ENCODE measurements at places on chromosomes 11 and 22. TPM values are rescaled to one million over a fixed set of nuclear protein-coding genes. Genes with fewer than 3 reads are reported as not detected.

Gene MTNR1B
- not detected for polyA plus RNA-seq

Gene ELMOD1
- polyA plus RNA-seq: 2.6 TPM

Gene OR56A3
- polyA plus RNA-seq: not detected

Gene BATF2
- polyA plus RNA-seq: 8.8 TPM

Gene CCDC73
- 0.47 TPM for polyA plus RNA-seq

Gene SYT12
- 0.13 TPM for polyA plus RNA-seq

Gene ANO1
- polyA plus RNA-seq: 2.0 TPM

Gene IFITM10
- 2.3 TPM for polyA plus RNA-seq

Gene PANX2
- polyA plus RNA-seq: 4.3 TPM

Gene PAAF1
- polyA plus RNA-seq: 31.4 TPM

Gene HNRNPUL2
- 37.1 TPM for polyA plus RNA-seq

Gene MUC5AC
- not detected for polyA plus RNA-seq

Gene TTC38
- 100 TPM for polyA plus RNA-seq

Gene BRSK2
- polyA plus RNA-seq: 0.43 TPM

Gene MAP6
- polyA plus RNA-seq: 21.3 TPM

Gene ANO9
- 11.3 TPM for polyA plus RNA-seq

Gene OR5AN1
- not detected for polyA plus RNA-seq

Gene H19
- polyA plus RNA-seq: 140 TPM

Gene GPHA2
- 0.99 TPM for polyA plus RNA-seq

Gene KCNA4
- polyA plus RNA-seq: 0.39 TPM

Gene HEPHL1
- not detected for polyA plus RNA-seq

Gene OR9G1
- not detected for polyA plus RNA-seq

Gene LMO1
- 0.95 TPM for polyA plus RNA-seq

Gene TNNT3
- not detected for polyA plus RNA-seq

Gene ISX
- polyA plus RNA-seq: not detected

Gene CRYBB3
- 5.3 TPM for polyA plus RNA-seq

Gene ACR
- polyA plus RNA-seq: 1.0 TPM

Gene CRYBB2
- polyA plus RNA-seq: 0.67 TPM

Gene OR4S2
- not detected for polyA plus RNA-seq

All from kidney (tissue), 22 donors.